Left forelimb (tissue), 1 donor: ENCODE measurements at places on chromosomes 6 and 20.

DNA sequence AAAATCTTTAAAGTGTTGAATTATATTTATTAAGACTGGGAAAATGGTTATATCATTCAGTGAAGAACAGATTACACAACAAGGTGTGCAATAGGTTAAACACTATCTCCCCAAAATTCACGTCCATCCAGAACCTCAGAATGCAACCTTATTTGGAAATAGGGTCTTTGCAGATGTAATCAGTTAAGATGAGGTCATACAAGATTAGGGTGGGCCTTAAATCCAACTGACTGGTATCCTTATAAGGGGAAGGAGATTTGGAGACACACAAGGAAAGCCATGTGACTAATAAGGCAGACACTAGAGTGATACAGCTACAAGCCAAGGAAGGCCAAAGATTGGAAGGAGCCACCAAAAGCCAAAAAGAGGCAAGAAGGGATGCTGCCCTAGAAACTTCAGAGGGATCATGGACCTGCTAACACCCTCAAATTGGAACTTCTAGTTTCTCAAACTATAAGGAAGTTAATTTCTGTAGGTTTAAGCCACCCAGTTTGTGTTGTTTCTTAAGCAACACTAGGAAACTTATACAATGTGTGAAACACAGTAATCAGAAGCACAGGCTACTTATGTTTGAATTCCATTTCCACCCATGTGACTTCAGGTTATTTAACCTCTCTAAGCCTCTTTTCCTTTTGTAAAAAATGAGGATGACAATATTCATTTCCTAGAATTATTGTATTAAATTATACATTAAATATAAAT is 16.9 kb downstream of the ILRUN start:
- DNase-seq, result no peak

GRCh38 chr20:3751675-3752385 is 15.7 kb downstream of the ADISSP start:
- peak; percentile 69 for DNase-seq

DNA sequence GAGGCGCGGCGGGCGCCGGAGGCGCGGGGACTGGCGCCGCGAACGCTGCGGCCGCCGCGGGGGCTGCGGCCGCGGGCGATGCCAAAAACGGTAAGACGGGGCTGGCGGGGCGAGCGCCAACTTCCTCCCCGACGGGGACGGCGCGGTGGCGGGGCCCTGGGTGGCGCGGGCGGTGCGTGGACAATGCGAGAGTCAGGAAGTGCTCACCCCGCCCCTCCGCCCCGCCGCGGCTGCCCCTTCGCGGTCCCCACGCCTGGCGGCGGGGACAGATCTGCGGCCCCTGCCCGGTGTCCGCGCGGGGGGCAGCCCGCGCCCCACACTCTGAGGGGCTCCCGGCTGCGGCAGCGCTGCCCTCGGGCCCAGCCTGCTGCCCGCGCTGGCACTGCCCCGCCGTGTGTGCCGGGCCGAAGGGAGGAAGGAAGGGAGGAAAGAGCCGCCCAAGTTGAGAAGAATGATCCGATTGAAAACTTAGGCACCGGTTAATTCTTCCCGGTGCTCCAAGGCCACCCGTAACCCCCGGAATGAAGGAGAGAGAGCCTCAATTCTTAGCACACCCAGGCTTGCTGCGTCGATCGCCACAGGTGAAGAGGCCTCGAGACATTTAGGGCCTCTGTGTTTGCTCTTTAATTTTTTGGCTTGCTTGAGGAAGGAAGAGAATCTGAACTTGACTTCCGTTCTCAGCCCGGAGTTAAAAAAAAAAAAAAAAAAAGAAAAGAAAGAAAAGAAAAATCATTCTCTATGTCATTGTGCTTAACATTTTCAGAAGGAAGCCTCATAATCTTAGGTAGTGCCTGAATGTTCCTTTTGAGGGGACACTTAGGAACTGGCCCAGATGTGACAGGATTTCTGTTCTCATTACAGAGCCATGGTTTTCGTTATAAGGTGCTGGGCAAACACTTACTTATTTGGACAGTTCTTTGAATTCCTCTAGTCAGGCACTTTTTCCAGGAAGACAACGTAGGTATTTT is 982 bp downstream of the HECA start:
- DNase-seq, result peak; percentile 75

GRCh38 chr6:16004934-16005679 is 123.8 kb upstream of the MYLIP start:
- no peak for DNase-seq

GRCh38 chr6:37916675-37917074 is 97.1 kb downstream of the ZFAND3 start:
- no peak for DNase-seq

DNA sequence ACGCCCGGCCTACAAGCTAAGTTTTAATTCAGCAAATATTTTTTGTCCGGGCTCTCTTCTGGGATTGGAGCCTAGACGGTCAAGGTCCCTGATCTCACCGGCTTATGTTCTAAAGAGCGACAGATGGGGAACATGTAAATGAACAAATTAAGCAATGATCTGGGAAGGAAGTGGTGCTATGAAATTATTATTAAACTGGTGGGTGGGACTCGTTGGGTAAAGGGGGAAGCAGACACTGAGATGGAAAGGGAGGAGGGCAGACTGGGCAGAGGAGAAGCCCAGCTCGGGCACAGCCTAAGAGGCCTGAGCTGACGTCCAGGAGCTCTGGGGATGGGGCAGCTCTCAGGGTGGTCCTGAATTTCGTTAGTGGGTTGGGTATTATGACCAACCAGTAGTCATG is 81.8 kb upstream of the AGPAT4 start:
- DNase-seq, result no peak

GRCh38 chr6:109013656-109014305 is 80.9 kb downstream of the SESN1 start:
- no peak for DNase-seq

DNA sequence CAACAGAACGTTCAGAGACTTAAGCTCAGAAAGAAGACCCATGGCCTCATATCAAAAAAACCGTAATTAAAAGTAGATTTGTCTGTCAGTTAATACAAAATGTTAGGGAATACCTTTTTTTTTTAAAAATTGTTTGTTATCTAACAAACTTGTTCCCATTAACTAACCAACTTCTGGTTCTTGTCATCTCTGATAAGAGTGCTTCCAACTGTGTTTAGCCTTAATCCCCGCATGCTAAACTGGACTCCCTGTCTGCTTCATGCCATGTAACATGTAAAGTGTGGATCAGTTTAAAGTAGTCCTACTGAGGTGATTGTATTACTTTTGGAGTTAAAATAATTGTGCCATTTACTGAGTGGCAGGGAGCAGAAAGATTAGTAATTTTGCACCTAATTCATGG is 6.3 kb downstream of the JARID2 start:
- DNase-seq, result no peak

- no peak for DNase-seq
These were observed 1.9 kb upstream of the TRIM38 start for GRCh38 chr6:25960734-25961133.

GRCh38 chr6:168009331-168009730 is 11.9 kb downstream of the KIF25 start:
- DNase-seq, result no peak

DNA sequence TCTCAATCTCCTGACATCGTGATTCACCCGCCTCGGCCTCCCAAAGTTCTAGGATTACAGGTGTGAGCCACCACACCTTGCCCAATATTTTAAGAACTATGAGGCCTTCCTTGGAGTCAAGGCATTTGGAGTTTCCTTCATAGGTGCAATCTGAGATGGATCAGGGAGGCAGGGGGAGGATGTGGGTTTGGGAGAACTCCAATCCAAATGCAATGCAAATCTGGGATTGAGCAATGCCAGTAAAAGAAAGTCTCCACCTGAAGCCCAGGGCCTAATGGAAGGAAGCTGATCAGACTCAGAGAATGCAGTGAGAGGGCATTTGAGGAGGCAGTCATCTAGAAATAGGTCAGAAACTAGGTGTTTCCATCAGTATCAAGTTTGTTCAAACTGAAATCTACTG is 21.2 kb downstream of the RSPH3 start:
- no peak for DNase-seq

DNA sequence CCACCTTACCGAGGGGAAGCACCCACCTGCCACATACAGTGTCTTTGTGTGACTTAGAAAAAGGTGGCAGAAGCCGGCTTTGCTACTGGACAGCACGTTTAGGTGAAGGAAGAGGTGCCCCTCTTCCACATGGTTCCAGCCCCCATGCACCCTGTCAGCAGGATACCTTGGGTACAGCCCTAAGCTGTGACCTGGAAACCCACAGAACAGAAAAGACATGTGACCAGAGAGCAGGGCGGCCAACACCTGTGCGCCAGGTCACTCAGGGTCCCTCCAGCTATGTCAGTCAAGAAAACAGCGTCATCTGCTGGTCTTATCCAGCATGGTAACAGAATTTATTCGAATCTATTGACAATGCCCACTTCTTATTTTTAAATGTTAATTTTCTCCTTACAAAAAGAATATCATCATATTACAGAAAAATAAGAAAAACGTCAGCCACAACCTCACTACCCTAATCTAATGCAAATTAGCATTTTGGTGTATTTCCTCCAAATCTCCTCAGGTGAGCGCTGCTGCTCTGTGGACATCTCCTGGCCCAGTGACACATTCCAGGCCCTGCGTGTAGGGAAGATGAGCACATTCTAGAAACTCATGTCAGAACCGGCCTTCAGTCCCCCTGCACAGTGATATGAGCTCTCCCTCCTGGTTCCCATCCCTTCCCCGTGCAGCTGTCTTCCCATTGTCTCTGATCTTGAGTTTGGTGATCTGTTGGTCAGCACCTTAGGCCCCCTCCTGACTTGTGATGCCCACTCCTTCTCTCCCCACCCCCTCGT is 37.2 kb downstream of the GTF2H5 start:
- DNase-seq, result no peak

DNA sequence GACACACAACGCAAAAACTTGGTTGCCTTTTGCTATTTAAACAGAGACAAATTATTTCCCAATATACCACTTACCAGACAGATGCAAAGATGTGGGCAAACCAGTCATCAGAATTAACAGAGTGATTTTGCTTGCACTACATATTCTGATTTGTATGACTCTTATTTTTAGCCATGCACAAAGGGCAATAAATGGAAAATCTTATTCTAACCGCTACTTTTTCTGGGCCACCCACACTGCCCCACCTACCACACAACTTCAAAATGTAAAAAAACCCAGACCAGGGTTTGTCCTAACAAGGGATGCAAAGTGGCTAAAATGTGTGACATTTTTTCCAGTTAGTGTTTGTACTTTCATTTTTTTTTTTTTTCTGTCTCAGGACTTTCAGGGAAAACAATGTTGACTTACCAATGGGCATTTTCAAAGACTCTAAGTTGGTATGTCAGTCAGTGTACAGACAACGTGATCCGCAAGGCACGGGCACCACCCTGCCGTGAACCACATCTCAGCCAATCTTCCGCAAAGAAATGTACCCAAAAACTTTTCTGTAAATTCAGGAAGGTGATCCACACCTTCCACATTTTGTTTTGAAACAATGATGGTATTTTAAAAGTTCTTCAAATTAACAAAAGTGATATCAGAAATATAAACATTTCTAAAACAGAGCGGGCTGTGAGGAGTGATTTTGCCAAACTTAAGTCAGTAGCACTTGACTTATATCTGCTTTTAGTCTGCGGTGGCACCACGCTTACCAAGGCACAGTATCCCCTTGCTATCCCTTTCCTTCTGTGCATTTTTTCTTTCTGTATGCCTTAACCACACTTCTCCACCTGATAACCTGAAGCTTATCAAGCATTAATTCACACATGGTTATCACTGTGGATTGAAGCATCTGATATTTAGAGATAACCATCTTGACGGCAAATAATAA is 185.6 kb downstream of the GJA10 start:
- DNase-seq, result no peak

- no peak for DNase-seq
These were observed 183.3 kb downstream of the NKAIN2 start for GRCh38 chr6:123986938-123987337.

GRCh38 chr20:64146936-64147477 is 17.2 kb upstream of the MYT1 start:
- no peak for DNase-seq

GRCh38 chr20:56439771-56440291 is 27.8 kb downstream of the CASS4 start:
- peak; percentile 81 for DNase-seq

GRCh38 chr20:15039088-15039752 is 701.8 kb upstream of the FLRT3 start:
- DNase-seq, result no peak

GRCh38 chr20:63377256-63377941 is 16.2 kb upstream of the CHRNA4 start:
- no peak for DNase-seq

DNA sequence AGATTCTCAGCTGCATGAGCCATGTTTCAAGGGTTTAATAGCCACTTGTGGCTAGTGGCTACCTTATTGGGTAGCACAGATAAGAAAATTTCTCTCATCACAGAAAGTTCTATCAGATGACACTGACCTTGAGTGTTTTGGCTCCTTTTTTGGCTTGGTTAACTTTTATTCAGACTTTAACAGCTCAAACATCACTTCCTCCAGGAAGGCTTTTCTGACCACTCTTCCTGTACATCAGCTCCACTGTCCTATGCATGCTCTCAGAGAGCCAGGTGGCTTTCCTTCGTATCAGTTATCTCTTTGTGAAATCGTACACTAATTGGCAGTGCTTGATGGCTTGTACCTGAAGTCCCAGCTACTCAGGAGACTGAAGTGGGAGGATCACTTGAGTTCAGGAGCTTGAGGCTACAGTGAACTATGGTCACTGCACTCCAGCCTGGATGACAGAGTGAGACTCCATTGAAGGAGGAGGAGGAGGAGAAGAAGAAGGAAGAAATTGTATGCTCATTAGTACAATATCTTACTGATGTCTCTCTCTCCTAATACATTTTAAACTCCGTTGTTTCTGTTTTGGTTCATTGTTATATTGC is 10.7 kb downstream of the MAFB start:
- DNase-seq, result no peak

DNA sequence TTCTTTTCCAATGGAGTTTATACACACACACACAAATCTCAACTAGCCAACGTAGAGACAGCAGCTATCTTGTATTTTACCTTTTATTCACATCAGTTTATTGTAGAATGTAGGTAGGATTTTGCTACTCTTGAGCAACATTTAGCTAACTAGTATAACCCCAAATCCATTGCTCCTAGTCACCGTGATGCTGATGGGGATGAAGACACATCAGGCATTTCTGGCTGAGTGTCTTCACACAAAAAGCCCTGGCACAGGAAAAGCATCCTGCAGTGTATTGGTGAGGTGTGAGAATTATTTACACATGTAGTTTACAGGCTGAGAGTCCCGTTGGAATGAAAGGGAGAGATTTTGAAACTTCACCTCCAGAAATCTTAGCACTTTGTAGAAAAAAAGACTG is 65.9 kb upstream of the FBXL4 start:
- DNase-seq, result no peak
